ENCODE measurements at places on chromosomes 5 and 9.

DNA sequence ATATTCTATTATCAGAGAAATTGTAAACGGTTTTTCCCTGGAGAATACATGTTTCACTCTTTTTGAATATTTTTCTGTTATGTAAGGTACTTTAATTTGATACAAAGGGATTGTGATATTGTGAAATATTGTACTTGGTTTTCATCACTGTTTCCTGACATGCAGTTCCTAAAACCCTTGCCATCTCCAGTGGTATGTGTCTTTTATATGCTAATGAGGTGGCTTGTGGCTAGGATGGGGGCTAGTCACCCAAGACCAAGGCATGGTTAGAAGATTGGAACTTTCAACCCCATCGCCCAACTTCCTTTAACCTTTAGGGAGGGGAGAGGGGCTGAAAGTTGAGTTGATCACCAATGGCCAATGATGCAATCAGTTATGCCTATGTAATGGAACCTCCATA lies 160.6 kb downstream of the TAF11L14 start:
- DNase-seq: no peak

DNA sequence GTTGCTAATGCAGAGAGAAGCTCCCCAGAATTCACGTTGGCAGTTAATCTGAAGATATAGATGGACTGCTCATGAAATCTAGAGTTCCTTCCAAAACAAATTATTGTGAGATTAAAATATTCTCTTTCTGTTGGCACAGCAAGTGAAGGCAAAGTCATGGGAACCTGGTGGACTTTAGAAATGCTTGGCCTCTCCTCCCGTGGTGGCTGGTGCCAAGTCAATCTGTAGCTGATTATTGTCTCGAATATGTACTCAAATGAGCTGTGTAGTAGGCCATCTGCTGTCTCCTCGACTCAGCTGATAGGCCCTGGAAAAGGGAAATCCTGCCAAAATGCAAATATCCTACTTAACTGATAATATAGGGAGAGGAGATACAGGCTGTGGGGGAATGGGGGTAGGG lies 69.3 kb downstream of the DAPK1 start:
- DNase-seq: no peak

DNA sequence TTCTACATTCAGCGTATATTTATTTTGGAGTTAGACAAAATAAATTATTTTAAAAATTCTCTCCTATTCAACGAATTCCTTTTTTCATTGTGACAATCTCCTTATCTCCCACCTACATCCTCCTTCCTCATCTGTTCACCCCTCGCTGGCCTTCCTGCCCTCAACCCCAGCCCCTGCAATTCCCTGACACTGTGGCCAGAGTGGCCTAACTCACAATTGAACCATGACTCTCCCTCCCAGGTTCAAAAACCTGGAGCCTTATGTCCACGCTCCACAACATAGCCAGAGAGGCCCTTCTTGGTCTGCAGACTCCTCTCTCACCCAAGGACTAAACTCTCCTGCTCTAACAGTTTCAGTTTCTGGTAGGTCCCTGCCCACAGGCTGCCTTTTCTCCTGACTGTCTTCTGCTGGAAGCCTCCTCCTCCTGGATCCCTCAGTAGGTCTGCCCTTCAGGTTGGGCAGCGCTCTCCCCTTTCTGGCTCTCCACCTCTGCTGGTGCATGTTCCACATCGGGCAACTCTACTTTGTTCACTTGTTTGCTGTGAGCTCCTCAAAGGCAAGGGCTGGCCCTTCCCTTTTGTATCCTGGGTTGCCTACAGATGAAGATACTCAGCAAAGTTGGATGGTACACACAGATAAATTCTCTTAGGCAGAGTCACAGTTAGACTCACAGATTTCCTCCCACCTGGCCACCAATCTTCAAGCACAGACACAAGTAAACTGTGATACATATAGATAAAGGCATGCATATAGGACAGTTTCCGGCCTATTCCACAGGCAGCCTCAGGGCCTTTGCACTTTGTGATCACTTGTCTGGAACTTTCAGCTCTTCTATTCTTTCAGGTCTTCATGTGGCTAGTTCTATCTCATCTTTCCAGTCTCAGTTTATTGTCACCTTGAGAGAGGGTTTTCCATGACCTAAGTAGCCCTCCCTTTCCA lies 19.8 kb upstream of the MYORG start:
- no peak for DNase-seq

GRCh38 chr5:143386725-143387124 lies 16.8 kb downstream of the NR3C1 start:
- no peak for DNase-seq

- no peak for DNase-seq
Observed at GRCh38 chr9:136648751-136649150, 14.0 kb upstream of the EGFL7 start.

GRCh38 chr5:85515588-85515987 lies 1102.2 kb upstream of the COX7C start:
- no peak for DNase-seq

GRCh38 chr9:9615086-9615485 lies 997.7 kb downstream of the PTPRD start:
- DNase-seq: no peak

- no peak for DNase-seq
Observed at GRCh38 chr5:67377631-67378030, 181.0 kb upstream of the CD180 start.

- DNase-seq: no peak
Observed at GRCh38 chr9:35714579-35715252, 17.3 kb downstream of the TLN1 start.

DNA sequence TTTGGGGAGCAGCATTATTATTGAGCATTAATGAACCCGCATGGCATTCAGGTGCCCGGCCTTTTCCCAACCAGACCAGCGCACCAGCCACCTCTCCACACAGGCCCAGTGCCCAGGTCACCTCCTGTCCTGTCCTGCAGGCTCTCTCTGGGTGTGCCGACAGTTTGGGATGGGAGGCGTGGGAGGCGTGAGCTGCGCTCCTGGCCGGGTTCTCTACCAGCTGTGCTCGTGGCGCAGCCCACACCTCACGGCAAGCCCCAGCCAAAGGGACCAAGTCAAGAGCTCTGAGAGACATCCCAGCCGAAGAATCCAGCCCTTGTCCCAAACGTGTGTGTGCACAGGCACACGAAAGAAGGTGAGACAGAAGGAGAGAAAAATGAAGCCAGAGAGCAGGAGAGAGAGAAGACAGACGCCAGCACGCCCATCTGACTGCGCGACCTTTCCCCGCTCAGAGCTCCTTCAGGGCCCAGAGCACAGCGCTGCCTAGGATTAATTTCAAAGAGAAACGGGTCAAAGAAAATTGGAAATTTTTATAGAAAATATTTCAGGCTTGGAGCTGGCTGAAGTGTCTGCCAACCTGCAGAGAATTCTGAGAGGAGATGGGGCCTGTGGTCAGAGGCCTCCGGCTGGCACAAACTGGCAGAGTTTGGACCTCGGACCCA lies 81.7 kb downstream of the ADAMTS2 start:
- DNase-seq: no peak

- no peak for DNase-seq
Observed at GRCh38 chr9:94533601-94534000, 21.3 kb upstream of the PCAT7 start.

GRCh38 chr9:109781541-109782197 lies 1.7 kb downstream of the PALM2AKAP2 start:
- no peak for DNase-seq

DNA sequence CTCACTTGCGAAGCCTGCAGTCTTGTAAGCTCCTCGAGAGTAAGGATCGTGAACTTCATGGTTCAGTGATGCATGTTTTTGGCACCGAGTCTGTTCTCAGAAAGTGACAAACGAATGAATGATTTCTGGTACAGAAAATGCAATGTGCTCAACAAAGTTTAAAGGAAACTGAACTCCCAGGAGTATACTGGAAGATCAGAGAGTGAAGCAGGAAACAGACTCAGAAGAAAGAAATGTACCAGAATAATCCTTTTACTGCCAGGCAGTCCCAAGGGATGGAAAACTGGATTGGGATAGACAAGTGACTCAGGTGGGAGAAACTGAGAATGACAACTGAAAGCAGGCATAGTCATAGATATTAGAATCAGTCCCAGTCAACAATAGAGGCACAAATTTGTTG lies 420.6 kb downstream of the CTNND2 start:
- DNase-seq: no peak

DNA sequence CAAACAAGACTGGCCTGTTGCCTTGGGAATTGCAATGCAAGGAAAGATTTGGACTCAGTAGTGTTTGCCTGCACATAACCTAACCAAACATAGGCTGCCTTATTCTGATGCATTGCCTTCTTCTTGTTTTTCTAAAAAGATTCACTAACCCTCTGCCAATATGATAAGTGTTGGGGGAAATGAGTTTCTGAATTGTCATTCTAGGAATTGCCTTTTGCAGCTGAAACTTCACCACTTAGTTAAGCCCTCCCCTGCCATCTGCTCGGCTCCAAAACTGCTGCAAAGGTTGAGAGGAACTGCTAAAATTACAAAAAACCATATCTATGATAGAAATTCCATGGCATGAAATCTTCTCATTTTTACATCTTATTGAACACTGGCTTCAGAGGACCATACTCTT lies 41.6 kb upstream of the SPATA31D4 start:
- DNase-seq: no peak

DNA sequence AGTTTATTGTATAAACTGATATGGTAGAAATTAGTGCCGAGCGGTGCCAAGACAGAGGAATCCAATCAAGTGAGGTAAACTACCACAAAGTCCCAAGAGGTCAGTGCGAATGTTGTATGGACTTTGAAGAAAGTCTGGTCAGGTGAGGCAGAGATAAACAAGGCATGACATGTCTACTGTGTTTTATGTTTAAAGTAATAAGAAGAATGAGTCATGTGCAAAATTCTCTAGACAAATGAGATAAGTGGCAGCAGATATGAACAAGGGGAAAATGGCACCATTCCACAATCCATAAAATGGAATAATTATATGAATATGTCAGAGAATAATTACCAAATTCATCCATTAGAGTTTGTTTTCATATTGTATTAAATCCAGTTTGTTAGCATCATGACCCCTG lies 364.1 kb upstream of the CCNH start:
- no peak for DNase-seq

DNA sequence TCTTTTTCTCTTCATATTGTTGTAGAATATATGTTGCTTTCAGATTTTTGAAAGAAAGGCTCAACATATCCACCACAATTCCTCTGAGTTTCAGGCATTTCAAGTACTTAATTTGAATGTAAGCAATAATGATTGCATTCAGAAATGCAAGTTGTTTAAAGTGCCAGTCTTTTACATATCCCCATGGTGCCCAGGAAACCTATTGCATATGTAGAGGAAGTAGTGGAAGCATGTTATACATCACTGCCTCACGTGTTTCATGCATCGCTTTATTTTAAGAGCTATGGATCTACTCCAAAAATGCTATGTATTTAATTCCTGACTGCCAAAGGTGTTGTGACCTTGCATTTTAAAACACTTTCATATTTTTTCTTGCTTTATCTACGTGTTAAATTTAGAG lies 28.1 kb downstream of the CPEB4 start:
- DNase-seq: no peak

DNA sequence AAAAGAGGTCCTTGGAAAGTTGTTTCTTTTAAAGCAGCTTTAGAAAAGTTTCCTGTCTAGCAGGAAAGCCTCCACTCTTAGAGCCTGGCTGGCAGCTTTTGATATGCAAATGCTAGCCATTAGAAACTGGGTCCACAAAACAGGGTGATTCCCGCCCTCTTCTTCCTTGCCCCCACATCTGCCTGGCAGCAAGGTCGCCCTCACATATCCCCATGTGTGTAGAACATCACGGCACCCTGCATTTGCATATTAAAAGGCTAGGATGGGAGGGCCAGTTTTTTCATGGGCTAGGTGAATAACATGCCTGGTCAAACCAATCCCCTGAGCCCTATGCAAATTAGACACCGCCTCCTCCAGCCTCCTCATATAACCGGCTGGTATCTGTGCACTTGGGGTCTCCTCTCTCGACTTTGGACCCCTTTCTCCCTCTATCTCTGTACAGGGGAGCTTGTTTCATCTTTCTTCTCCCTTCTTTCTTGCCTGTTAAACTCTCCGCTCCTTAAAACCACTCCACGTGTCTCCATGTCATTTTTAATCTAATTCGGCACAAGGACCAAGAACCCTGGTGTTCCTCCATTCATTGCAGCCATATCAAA lies 426.8 kb upstream of the CTNND2 start:
- no peak for DNase-seq

GRCh38 chr9:35820076-35820475 lies 5.2 kb upstream of the HINT2 start:
- DNase-seq: no peak

Data from activated CD8-positive, alpha-beta memory T cell treated with anti-CD3 and anti-CD28 coated beads for 1 hour (primary cell).